ENCODE measurements at places on chromosomes 3 and 15. TPM values are rescaled to one million over a fixed set of nuclear protein-coding genes. Genes with fewer than 3 reads are reported as not detected.

Gene CKMT1A
- not detected for total RNA-seq

Gene CYP19A1
- total RNA-seq, result 9.5 TPM

Gene GOLGA8J
- total RNA-seq, result 0.52 TPM

Gene ATP10A
- total RNA-seq, result 28.4 TPM

Gene HYAL1
- 15.5 TPM for total RNA-seq

Gene TRAT1
- not detected for total RNA-seq

Gene PEX11A
- 5.1 TPM for total RNA-seq

Gene ERC2
- not detected for total RNA-seq

Gene ST8SIA2
- not detected for total RNA-seq

Gene PLA2G4E
- not detected for total RNA-seq
